Fibroblast of the conjunctiva (primary cell): ENCODE measurements at places on chromosomes 3 and 15.

- no peak for DNase-seq
Observed at GRCh38 chr15:39252134-39252470, 328.8 kb upstream of the THBS1 start.

GRCh38 chr15:92958105-92958504 lies 58.0 kb downstream of the CHD2 start:
- DNase-seq = no peak

DNA sequence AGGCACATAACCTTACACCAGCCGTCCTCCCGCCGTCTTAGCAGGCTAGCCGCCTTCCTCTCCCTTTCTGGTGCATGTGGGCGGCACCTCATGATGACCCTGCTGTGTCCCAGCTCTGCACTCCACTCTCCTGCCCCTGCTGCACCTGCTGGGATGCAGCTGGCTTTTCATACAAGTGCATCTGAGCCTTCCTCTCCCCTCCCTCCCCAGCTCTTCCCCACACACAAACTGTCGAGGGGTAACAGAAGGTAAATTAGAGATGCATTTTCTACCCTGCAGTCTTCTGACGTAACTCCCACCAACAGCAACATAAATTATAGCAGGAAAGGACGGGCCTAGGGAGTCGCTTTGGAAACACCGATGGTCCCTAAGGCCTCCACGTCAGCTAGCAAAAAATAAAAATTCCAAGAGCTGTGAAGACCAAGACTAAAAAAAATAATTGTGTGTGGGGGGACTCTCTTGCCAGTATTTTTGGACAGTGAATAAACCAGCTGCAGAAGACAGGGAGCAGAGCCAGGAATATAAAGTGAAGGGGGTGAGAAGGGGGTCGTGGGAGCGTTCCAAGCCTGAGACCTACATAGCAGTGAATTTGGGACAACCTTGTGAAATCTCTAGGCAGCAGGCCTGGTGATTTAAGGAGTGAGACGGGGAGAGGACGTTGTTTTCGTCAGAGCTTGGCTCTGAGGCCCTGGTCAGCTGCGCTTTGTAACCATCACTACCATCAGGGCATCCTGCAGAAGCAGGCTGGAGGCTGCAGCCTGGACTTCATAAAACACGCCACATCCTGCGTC lies 216.2 kb downstream of the ADAMTS17 start:
- DNase-seq = no peak

DNA sequence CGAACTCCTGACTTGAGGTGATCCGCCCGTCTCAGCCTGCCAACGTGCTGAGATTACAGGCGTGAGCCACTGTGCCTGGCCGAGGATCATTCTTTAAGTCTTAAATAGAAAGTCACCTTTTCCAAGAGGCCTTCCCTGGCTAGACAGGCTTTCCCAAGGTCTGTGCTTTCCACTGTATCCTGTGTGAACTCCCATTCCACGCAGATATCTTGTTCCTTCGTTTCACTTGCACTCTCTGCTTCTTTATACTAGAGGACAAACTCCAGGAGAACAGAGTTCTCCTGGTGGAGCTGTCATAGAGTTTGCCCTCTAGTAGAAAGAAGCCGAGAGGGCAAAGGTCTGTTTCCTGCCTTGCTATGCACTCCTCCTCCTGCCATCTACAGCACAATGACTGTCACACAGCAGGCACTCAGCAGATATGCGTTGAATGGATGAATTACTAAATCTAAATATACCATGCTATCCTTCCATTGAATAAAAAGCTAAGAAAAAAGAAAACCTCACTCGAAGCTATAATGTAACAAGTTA lies 211.2 kb downstream of the FOXP1 start:
- DNase-seq = no peak

GRCh38 chr3:128483657-128484403 lies 9.2 kb downstream of the GATA2 start:
- no peak for DNase-seq
